ENCODE measurements at places on chromosomes 6 and 20.

DNA sequence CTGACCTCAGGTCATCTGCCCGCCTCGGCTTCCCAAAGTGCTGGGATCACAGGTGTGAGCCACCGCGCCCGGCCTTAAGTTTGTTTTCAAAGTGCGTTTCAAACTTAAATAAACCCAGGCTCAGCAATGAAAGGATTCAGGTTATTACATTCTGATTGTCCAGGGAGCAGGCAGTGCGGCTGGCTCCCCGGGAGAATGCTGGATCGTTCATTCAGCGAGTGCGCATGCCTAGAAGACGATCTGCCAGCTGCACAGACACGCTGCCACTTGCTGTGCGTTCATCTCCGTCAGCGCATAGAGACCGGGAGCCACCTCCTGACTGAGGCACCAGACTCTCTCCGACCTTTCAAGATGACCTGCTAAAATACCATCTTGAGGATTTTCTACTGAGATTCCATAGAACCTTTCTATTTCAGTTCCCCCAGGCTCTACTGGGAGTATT lies 163.9 kb upstream of the ZNF217 start:
- no peak for DNase-seq

- DNase-seq, result no peak
Measured at GRCh38 chr20:36390269-36390668, 84.1 kb downstream of the DLGAP4 start.

DNA sequence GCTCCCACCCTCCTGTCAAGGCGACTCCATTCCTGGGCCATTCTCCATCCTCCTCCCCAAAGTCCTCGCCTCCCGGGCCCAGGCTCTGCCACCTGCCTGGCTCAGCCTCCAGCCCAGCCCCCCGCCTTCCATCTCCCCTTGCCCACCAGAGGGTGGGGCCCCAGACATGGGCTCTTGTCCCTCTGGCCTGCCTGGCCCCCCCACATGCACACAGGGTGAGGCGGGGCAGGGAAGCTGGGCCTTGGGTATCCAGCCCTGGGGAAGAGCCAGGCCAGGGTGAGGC lies 95.2 kb downstream of the YTHDF1 start:
- no peak for DNase-seq

DNA sequence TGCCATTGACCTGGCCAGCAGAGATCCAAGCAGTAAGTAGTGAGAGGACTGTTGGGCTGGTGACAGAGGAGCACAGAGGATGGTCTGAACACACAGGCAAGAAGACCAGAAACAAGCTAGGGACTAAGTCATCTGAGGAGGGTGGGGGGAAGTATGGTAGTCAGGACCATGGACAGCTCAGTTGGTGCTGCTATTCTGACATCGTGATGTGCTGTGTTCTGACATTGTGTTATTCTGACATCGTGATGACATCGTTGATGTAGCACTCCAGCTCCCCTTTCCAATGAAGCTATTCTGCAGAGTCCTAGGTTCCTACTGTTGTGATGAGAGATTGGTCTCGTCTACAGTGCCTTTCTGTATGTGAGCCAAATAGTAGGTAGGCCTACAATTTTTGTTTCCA lies 28.7 kb downstream of the CFAP206 start:
- DNase-seq, result peak; percentile 49

DNA sequence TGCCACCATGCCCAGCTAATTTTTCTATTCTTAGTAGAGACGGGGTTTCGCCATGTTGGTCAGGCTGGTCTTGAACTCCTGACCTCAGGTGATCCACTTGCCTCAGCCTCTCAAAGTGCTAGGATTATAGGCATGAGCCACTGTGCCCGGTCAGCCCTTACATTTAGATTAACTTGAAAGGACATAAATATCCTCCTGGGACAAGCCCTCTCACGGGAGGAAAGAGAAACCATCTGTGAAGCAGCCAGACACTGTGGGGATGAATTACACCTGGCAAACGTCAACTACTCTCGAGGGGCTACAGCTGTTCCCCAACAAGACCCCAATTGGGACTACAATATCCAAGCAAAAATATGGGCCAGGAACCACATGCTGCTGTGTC lies 32.7 kb upstream of the SAMHD1 start:
- DNase-seq, result no peak

DNA sequence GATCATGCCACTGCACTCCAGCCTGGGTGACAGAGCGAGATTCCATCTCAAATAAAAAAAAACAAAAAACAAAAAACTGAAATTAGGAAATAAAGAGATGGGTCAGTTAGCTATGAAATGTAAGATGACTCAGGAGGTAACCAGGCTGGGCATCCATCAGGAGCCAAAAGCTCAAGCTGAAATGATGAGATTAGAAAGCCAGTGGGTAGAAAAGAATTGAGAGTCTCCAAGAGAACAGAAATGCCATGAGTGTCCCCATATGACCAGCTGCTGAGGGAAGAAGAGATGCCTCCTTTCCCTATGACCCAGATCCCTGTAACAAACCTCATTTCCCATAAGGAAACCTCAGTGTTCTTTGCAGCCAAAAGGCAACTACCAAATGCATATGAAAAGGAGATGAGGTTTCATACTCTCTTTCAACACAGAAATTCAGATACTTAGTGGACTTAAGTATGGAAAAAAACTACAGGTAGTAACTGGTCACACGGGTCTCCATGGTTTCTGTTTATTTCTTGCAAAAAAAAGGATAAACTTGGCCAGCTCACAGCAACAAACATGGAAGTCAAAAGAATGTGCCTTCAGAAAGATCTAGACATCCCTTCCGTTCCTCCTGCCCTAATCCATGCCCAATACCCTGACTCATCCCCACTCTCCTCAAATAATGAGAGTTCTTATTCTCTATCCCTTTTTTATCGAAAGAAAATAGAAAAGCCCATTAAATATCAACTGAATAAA lies 8.1 kb downstream of the ARHGAP18 start:
- no peak for DNase-seq

DNA sequence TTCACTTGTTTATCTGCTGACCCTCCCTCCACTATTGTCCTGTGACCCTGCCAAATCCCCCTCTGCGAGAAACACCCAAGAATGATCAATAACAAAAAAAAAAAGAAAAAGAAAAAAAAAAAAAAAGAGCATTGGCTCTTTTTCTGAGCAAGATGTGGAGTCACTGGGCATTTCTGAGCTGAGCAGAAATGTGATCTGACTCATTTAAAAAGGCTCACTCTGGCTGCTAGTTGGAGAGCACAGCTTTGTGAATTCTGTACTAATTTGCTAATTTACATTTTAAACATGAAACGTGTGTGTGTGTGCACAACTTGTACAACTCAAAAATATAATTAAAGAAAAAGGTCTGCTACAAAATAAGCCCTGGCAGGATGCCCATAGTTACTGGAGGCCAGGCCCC lies 20.2 kb downstream of the SCML4 start:
- no peak for DNase-seq

- DNase-seq, result no peak
Measured at GRCh38 chr6:132892929-132893771, 78.8 kb downstream of the RPS12 start.

DNA sequence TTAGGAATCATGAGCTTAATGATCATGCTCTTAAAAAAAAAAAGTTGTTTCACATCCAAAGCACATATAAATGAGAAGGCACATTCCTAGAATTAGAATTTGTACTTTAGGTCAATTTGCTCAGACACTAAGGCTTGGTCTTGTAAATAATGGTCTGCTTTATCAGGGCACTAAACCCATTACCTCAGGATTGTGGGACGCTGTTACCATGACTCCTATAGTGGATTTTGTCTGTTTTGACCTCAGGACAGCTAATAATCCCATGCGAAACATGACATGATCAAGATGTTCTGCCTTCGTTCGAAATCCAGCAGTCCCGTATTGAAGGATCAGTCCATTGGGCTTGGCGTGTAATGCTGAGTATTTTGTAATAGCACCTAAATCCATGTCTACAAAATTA lies 2.4 kb downstream of the PGM3 start:
- no peak for DNase-seq

DNA sequence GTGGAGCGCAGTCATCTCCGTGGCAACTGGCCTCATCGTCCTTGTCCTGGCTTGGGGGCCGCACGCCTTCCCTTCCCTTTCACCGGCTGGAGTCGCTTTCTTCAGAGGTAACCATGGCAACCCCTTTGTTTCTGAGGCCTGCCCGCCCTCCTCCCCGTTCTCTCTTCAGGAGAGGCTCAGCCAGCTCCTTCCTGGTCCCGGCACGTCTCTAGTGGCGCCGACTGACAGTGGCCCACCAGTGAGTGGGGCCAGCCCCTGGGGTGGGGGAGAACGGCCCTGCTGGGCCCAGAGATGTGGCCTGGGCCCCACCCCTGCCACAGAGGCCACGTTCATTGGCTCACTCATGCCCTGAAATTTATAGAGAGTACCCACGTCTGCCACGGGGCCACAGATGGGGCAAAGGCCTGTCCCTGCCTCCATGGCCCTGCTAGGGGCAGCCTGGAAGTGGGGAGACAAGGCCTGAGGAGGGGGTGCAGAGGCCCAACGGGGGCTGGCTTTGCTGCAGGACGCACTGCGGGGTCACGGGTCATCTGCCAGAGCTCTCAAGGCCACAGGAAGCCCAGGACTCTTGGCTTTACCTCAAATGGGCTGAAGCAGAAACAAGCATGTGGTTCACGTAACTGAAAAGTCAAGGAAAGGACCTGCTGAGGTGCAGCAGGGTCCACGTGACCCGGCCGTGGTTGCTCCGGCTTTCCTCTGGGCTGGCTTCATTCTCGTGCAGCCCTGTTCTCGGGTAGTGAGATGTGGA lies 1.4 kb upstream of the OSBPL2 start:
- no peak for DNase-seq

DNA sequence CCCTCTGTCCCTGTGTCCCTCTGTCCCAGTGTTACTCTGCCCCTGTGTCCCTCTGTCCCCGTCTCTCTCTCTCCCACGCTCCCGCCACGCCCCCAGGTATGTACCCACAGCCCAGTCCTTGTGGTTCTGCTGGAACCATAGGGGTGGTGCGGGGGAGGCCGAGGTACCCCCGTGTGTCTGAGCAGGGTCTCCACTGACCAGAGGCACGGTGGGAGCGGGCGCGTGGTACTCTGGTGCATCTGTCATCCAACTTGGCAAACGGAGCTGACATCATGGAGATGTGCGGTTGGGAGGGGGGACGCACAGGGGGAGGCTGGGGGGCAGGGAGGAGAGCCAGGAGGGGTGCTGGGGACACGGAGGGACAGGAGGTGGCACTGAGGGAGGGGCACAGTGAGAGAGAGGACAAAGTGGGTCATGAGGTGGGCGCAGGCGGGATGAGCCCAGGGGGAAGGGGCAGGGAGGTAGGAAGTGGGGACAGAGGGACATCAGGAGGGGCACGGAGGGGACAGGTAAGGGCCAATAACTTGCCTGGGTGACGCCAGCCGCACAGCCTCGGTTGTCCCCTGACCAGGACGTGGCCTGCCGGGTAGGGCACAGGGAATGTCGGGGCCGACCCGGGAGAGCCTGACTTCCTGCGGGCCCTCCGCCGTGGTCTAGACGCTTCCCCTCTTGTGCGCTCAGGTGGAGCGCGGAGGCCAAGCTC lies 163.6 kb upstream of the PDE10A start:
- DNase-seq, result no peak

- DNase-seq, result no peak
Measured at GRCh38 chr6:7572213-7572943, 17.6 kb upstream of the SNRNP48 start.

DNA sequence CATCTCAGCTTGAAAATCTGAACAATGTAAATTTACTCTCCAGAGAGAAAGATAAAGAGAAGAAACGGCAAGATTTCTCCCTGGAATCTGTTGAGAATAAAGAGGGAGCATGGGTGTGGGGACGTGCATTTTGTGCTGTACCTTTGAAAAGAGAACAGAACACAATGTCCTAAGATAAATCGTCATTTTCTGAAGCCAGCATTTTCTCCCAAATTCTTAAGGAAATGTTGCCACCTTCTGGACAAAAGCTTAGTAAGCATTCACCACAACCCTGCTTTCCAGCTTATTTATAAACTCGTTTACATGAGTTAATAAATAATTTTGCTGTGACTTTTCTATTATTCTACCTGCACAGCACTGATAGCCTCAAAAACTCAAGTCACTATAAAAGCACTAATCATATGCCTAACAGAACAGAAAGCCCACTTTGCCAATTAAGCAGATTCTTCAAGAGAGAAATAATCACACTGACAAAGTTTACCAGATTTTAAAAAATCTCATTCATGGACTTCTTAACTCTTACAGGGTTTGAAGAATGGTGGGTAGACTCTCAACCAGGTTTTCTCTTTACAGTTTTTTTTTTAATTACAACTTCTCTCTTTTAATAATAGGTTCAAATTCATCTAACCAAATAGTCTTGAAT lies 155.8 kb downstream of the MBOAT1 start:
- no peak for DNase-seq

- no peak for DNase-seq
Measured at GRCh38 chr6:32713241-32713640, 27.9 kb upstream of the HLA-DQA2 start.

GRCh38 chr20:16098890-16099639 lies 474.2 kb downstream of the KIF16B start:
- no peak for DNase-seq

Data from CD4-positive, CD25-positive, alpha-beta regulatory T cell (primary cell).